Heart right ventricle (tissue), 16 donors: ENCODE measurements at places on chromosomes 12 and 14. TPM values are rescaled to one million over a fixed set of nuclear protein-coding genes. Genes with fewer than 3 reads are reported as not detected.
A peak's percentile ranks its signal among the peaks of the same experiment; 100 is the strongest.

GRCh38 chr12:100826323-100826722 is 31.7 kb downstream of the ANO4 start:
- no peaks in the 10 kb centered on the region for H3K27me3 ChIP-seq
- DNase-seq: peak; percentile 6
- no peaks in the 10 kb centered on the region for H3K36me3 ChIP-seq
- no peak overlapping the region for H3K27ac ChIP-seq
- no peaks in the 10 kb centered on the region for H3K4me1 ChIP-seq
- no peak overlapping the region for H3K4me3 ChIP-seq

GRCh38 chr14:51996148-51996746 is 6.9 kb downstream of the RTRAF start:
- no peak for DNase-seq
- H3K36me3 ChIP-seq: peaks cover 4% of the 10 kb centered on the region
- peaks cover 65% of the 10 kb centered on the region for H3K4me1 ChIP-seq

DNA sequence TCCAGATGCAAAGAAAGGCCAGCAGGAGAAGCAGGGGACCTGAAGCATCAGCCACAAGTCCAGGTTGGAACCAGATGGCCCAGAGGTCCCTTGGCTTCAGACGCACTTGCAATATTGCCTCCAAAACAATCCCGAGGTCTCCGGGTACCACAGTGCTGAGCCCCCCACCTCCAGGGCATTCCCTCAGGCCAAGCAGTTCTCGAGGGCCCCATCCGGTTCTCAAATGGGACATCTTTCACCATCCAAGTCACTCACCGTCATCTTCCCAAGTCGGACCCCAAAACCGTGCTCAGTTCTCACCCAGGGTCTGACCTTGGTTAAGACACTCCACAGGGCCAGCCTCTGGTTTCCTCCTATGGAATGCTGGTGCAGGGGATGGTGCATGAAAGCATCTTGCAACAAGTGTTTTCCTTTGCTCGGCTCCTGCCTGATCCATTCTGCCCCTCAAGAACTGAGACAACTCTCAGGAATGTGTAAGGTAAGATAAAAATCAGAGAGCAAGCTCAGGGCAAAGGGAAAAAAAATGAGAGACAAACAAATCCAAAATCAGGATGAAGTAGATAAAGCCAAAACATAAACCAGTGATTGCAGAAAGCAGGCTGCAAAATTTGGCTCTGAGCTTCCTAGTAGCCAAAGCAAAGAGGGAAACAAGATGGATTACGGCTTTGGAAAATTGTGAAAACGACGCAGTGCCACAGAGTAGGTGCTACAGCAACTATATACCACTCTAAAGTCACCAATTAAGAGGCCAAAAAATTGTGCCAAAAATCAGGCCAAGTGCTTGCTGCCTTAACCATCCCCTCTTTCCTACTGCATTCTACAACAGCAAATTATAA is 8.0 kb downstream of the NCOR2 start:
- peaks cover 46% of the 10 kb centered on the region for H3K4me1 ChIP-seq
- H3K4me3 ChIP-seq: no peak overlapping the region
- H3K27me3 ChIP-seq: no peaks in the 10 kb centered on the region
- H3K27ac ChIP-seq: no peak overlapping the region
- no peak for DNase-seq

DNA sequence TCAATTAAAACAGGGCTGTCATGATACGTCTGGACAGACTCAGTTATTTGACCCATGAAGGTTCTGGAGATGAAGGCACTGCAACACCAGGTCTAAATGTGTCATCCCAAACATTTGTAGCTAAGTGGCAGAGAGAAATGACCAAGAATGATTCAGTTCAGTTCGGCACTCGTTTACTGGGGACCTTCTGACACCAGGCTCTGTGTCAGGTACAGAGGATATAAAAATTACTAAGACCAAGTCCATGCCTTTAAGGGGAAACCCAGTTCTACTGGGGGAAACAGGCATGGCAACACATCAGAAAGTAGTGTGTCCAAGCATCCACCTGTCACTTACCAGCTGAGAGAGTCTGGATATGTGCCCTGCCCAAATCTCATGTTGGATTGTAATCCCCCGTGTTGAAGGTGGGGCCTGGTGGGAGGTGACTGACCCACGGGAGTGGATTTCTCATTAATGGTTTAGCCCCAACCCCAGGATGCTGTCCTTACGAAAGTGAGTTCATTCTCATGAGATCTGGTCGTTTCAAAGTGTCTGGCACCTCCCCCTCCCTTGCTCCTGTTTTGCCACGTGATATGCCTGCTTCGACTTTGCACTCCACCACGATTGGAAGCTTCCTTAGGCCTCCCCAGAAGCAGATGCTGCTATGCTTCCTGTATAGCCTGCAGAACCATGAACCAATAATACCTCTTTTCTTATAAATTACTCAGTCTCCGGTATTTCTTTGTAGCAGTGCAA is 41.9 kb upstream of the BCL2L14 start:
- H3K27ac ChIP-seq: no peak overlapping the region
- peaks cover 7% of the 10 kb centered on the region for H3K4me1 ChIP-seq
- DNase-seq: no peak
- no peak overlapping the region for H3K4me3 ChIP-seq
- no peaks in the 10 kb centered on the region for H3K36me3 ChIP-seq

DNA sequence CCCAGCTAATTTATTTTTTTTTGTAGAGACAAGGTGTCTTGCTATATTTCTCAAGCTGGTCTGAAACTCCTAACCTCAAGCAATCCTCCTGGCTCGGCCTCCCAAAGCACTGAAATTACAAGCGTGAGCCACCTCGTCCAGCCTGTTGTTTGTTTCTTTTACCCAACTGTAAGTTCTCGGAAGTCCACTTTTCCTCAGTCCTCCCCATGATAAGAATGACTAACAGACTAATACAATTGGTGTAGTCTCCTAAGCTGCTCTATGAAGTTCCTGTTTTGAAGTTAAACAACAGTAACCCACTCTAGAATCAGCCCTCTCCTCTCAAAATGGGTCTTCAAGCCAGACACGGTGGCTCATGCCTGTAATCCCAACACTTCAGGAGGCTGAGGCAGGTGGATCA is 36.5 kb downstream of the HIGD1C start:
- DNase-seq: no peak
- H3K27me3 ChIP-seq: no peaks in the 10 kb centered on the region
- no peak overlapping the region for H3K4me3 ChIP-seq
- no peak overlapping the region for H3K27ac ChIP-seq
- peaks cover 19% of the 10 kb centered on the region for H3K4me1 ChIP-seq

GRCh38 chr14:103241531-103241930 is 92.5 kb upstream of the EIF5 start:
- peaks cover 3% of the 10 kb centered on the region for H3K27me3 ChIP-seq
- DNase-seq: no peak
- H3K4me3 ChIP-seq: no peak overlapping the region
- H3K27ac ChIP-seq: no peak overlapping the region
- no peaks in the 10 kb centered on the region for H3K36me3 ChIP-seq

DNA sequence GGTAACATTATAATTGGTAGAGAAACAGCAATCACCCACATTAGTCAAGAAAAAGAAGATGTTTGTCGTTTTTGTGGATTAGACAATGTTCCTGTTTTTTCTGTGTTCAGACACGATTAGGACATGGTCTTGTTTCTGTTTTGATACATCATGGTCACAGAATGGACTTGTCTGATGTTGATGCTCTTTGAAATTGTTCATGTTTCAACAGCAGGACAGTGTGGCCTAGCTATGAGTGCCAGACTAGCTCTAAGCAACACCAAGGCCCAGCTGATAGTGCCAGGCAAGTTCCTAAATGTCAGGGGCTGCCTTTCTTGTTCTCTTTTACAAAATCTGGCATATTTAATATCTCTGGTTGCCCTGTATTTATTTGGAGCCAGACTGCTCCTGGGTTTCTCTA is 40.9 kb upstream of the TOMM20L start:
- H3K4me1 ChIP-seq: peaks cover 4% of the 10 kb centered on the region
- no peak overlapping the region for H3K4me3 ChIP-seq
- H3K36me3 ChIP-seq: peaks cover 4% of the 10 kb centered on the region
- DNase-seq: no peak

DNA sequence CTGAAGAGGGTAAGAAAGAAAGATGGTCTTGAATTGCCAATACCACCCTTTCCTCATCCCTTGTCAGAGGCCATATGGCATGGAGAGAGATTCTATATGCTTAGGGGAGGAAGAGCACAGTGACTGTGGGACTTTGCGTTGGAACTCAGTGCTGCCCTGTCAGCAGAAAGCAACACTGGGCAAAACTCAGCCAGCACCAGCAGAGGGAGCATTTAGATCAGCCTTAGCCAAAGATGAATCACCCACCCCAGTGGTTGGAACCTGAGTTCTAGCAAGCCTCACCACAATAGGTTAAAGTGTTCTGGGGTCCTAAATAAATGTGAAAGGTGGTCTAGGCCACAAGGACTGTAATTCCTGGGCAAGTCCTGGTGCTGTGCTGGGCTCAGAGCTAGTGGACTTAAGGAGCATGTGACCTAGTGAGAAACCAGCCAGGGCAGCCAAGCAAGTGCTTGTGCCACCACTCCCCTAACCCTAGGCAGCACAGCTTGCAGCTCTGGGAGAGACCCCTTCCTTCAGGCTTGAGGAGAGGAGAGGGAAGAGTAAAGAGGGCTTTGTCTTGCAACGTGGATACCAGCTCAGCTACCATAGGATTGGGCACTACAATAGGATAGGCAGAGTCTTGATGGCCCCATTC is 11.4 kb upstream of the BCAT1 start:
- H3K27me3 ChIP-seq: no peaks in the 10 kb centered on the region
- no peaks in the 10 kb centered on the region for H3K4me1 ChIP-seq
- no peak for DNase-seq
- H3K4me3 ChIP-seq: no peak overlapping the region

GRCh38 chr12:5798242-5799015 is 146.6 kb downstream of the ANO2 start:
- no peak overlapping the region for H3K27ac ChIP-seq
- H3K4me1 ChIP-seq: no peaks in the 10 kb centered on the region
- no peaks in the 10 kb centered on the region for H3K36me3 ChIP-seq

- H3K27me3 ChIP-seq: no peaks in the 10 kb centered on the region
- DNase-seq: no peak
- no peak overlapping the region for H3K4me3 ChIP-seq
- H3K4me1 ChIP-seq: no peaks in the 10 kb centered on the region
- H3K36me3 ChIP-seq: no peaks in the 10 kb centered on the region
Observed at GRCh38 chr14:91611528-91611927, 101.4 kb upstream of the PPP4R3A start.

GRCh38 chr12:15859116-15859515 is 23.1 kb upstream of the STRAP start:
- H3K4me1 ChIP-seq: no peaks in the 10 kb centered on the region
- H3K4me3 ChIP-seq: no peak overlapping the region
- H3K27me3 ChIP-seq: peaks cover 13% of the 10 kb centered on the region
- no peak overlapping the region for H3K27ac ChIP-seq

- H3K4me1 ChIP-seq: no peaks in the 10 kb centered on the region
- peaks cover 15% of the 10 kb centered on the region for H3K27me3 ChIP-seq
- no peak for DNase-seq
- no peaks in the 10 kb centered on the region for H3K36me3 ChIP-seq
Observed at GRCh38 chr12:100359822-100360221, 2.9 kb downstream of the SLC17A8 start.

DNA sequence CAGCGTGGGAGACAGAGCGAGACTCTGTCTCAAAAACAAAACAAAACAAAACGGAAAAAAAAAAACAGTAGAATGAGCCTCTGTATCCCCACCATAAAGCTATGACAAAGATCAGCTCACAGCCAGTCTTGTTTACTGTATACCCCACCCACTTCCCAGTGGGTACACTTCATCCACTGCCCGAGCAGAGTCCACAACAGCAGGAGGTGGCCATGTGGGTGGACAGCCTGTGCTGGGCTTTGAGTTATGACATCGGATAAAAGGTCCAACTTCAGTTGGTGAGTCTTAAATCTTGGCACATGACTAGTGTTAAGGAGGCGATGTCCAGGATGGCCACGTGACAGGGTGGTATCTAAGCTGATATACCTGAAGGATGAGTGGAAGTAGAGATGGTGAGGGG is 34.8 kb upstream of the MAPKAPK5 start:
- no peaks in the 10 kb centered on the region for H3K4me1 ChIP-seq
- no peak overlapping the region for H3K27ac ChIP-seq
- H3K36me3 ChIP-seq: peaks cover 99% of the 10 kb centered on the region
- H3K27me3 ChIP-seq: no peaks in the 10 kb centered on the region
- no peak for DNase-seq

- no peaks in the 10 kb centered on the region for H3K27me3 ChIP-seq
- H3K36me3 ChIP-seq: no peaks in the 10 kb centered on the region
- DNase-seq: no peak
- H3K4me3 ChIP-seq: no peak overlapping the region
- no peaks in the 10 kb centered on the region for H3K4me1 ChIP-seq
Observed at GRCh38 chr14:91681118-91681517, 50.8 kb downstream of the CATSPERB start.

GRCh38 chr14:93033983-93034670 is 81.6 kb downstream of the ITPK1 start:
- H3K4me1 ChIP-seq: peaks cover 73% of the 10 kb centered on the region
- H3K36me3 ChIP-seq: no peaks in the 10 kb centered on the region
- H3K4me3 ChIP-seq: no peak overlapping the region
- H3K27ac ChIP-seq: no peak overlapping the region

DNA sequence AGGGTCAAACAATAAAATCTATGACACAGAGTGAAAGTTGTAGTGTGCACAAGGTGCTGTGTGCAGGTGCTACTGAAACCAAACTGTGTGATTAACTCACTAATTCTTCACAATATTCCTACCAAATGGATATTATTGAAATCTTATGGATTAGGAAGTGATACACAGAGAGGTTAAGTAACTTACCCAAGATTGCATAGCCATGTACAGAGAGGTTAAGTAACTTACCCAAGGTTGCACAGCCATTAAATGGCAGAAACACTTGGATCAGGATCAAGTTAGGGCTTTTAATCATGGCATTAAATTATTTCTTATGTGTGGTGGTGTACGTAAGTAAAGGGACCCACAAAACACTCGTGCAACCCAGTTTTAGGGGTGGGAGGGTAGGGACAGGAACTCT is 771.4 kb downstream of the AACS start:
- H3K36me3 ChIP-seq: no peaks in the 10 kb centered on the region
- H3K4me1 ChIP-seq: no peaks in the 10 kb centered on the region
- DNase-seq: no peak
- H3K27me3 ChIP-seq: no peaks in the 10 kb centered on the region
- no peak overlapping the region for H3K4me3 ChIP-seq

DNA sequence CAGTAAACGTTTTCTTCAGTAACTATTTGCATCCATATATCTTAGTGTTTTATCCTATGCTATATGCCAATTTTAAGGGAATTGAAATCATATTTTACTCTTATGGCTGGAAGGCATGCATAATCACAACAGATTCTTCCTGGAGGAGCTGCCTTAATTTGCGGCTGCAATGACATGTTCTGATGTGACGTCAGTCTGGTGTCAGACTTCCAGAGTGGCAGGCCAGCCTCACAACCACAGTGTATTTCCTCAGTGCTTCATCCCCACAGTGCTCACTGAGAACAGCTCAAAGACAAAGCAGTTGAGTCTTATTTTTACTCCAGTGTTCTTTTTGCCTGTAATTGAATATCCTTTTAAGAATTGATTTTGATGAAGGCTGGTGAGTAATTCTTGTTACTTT is 107.1 kb downstream of the PLEKHA5 start:
- no peaks in the 10 kb centered on the region for H3K27me3 ChIP-seq
- H3K27ac ChIP-seq: peak overlapping the region; percentile 74
- no peak overlapping the region for H3K4me3 ChIP-seq
- peaks cover 69% of the 10 kb centered on the region for H3K4me1 ChIP-seq
- no peaks in the 10 kb centered on the region for H3K36me3 ChIP-seq
- no peak for DNase-seq

- H3K4me3 ChIP-seq: no peak overlapping the region
- no peak for DNase-seq
- H3K27me3 ChIP-seq: no peaks in the 10 kb centered on the region
- peaks cover 8% of the 10 kb centered on the region for H3K4me1 ChIP-seq
Observed at GRCh38 chr14:34014936-34015335, 64.1 kb upstream of the EGLN3 start.

The GPRC5A gene
- total RNA-seq: 0.93 TPM

The TXNDC16 gene
- 3.5 TPM for total RNA-seq

The CDK17 gene
- total RNA-seq: 24.7 TPM

The UBR7 gene
- total RNA-seq: 19.1 TPM

The PRH2 gene
- not detected for total RNA-seq

The KIF5A gene
- not detected for total RNA-seq

The RNFT2 gene
- total RNA-seq: 1.6 TPM

The ANKRD33 gene
- total RNA-seq: not detected
